ENCODE measurements at places on chromosomes 1 and 21.

GRCh38 chr21:43295066-43295958, 126.5 kb downstream of the CRYAA start:
- DNase-seq: no peak

DNA sequence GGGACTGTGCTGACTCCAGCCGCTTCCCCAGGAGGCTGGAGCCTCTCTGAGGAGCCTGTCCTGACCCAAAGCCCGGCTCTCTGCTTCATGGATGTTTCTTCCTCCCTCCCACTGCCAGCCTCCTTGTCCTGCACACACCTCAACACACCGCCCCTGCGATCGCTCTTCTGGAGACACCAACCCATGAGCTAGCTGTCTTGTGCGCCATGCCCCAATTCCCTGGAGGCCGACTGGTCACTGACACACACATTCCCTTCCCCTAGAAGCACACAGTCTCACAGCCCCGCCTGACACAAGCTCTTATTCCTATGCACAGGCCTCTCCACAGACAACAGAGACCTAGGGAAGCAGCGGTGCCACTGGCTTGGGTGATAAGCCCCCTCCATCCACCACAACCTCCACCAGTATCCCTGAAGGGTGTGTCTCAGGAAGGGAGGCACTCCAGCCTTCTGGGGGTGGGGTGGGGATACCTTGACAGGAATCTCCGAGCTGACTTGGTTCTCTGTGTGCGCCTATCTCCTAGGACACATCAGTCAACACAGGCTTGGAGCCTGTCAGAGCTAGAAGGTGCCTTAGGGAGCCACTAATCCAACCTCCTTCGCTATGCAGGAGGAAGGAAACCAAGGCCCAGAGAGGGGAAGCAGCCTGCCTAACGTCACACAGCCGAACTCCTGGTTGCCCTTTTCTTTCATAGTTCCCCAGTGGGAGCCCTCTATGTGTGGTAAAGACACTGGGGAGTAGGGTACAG, 31.1 kb downstream of the AHDC1 start:
- DNase-seq: no peak

GRCh38 chr1:30101487-30102227, 621.7 kb downstream of the MATN1 start:
- DNase-seq: no peak

DNA sequence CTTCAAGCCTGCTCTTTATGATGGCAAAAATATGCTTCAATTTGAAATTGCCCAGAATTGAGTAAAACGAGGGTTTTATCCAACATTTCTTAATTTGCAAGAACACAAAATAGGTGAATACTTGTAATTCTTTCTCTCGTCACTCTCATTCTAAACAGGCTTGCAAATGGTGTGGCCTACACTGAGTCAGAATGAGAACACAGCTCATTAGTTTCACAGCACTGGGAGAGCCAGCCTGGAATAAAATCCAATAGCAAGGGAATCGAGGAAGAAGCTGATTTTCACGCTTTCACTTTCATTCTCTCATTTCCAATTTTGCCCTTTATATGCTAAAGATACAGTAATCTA, 537.5 kb downstream of the LTN1 start:
- no peak for DNase-seq

- no peak for DNase-seq
Measured at GRCh38 chr1:38375035-38375434, 328.4 kb upstream of the POU3F1 start.

- no peak for DNase-seq
Measured at GRCh38 chr1:94265011-94265422, 27.6 kb upstream of the ARHGAP29 start.

- DNase-seq: no peak
Measured at GRCh38 chr1:169129109-169129784, 22.8 kb downstream of the ATP1B1 start.

Data from hypothalamus (tissue), 51 donors.